Stimulated activated CD4-positive, alpha-beta T cell treated with anti-CD3 and anti-CD28 coated beads, Interleukin-15, amount 100 ng/mL, for 24 hours (primary cell): ENCODE measurements at places on chromosomes 11 and 22.

DNA sequence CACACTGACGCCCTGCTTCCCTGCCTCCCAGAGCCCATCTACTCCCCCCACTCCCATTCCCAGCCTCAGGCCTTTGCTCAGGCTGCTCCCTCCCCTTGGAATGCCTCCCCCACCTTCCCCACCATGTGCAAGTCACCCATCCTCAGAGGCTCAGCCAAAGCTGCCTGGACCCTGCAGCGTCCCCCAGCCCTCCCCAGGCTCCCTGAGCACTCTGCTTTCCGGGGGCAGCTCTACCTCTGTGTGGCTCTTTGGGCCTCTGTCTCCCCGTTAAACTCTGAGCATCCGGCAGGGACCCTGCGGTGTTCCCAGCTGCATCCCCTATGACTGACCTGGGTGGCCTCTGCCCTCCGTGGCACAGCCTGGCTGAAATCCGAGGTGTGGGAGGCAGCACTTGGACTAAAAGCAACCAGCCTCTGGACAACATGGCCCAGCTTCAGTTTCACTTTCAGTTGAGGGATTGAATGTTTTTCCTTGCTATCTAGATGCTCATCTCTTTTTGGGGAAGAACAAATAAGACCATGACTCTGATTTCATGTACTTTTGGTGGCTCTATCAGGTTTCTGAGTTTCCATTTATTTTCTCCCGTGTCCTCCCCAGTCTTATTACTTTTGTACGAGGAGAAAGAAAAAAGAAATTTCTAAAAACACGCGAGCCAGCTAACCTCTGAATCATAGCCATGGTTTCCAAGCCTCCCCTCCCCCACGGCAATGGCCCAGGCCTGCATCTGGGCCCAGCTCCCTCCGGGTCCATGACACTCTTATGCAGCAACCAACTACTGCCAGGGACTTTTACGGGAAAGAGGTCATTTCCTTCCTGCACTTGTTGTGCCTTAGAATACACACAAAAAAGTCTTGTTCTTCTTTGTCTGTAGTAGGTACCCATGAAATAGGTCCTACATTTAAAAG lies 3.8 kb downstream of the APOL3 start:
- DNase-seq, result peak; percentile 89

DNA sequence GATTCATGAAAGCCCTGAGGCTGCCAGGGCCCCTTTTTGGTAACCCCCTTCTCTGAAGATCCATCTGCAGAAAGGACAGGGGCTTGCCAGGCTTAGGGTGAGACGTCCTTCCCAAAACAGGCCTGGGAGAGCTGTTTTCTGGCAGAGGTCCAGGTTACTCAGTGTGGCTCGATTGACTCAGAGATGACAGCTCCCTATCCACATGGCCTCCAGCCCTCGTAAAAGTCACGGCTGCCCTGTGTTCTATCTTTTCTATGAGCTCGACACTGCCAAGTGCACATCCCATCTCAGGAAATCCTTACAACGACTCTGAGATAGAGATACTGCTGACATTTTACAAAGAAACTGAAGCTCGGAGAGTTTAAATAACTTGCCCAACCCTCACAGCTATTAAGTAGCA lies 20.4 kb downstream of the ADAMTS8 start:
- no peak for DNase-seq

GRCh38 chr11:126669416-126669815 lies 313.9 kb downstream of the ST3GAL4 start:
- no peak for DNase-seq

DNA sequence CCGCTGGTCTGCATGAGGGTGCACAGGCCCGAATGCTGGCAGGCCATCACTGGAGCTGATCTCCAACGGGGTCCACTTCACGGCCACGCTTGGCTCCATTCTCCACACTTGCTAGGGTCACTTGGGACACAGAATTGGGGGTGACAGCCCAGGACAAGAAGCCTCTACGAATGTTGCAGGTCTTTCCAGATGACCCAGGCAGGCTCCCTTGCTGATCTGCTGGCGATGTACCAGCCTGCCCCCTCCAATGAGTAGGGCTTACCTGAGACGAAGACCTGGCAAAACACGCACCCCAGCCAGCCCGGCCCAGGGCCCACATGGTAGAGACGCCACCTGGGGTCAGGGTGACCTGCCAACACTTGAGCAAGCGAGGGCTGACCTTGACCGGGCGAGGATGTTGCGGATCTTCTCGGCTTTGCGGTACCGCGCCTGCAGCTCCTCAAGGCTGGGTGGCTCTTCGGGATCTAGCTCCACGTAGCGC lies 44.9 kb downstream of the C11orf58 start:
- DNase-seq, result no peak

GRCh38 chr11:59746111-59746510 lies 9.1 kb upstream of the STX3 start:
- DNase-seq, result no peak
